ENCODE measurements at places on chromosomes 13 and 19.

DNA sequence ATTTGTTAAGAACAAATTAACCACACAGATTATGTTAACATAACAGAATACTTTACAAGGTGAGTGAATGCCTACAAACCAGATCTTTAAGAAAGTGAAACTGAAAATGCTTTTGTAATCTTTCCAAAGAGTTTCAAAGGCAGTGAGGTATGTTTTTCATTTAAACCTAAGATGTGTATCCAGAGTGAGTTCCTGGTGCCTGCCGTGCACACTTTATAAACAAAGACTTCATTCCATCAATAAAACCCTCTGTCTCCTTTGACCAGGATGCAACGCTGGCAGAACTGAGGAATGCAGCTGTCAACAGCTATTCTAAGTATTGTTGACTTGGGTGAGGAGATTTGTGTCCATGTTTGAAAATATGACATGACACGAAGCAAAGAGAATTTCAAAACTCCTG lies 344.6 kb downstream of the DNAJC15 start:
- no peak for DNase-seq

DNA sequence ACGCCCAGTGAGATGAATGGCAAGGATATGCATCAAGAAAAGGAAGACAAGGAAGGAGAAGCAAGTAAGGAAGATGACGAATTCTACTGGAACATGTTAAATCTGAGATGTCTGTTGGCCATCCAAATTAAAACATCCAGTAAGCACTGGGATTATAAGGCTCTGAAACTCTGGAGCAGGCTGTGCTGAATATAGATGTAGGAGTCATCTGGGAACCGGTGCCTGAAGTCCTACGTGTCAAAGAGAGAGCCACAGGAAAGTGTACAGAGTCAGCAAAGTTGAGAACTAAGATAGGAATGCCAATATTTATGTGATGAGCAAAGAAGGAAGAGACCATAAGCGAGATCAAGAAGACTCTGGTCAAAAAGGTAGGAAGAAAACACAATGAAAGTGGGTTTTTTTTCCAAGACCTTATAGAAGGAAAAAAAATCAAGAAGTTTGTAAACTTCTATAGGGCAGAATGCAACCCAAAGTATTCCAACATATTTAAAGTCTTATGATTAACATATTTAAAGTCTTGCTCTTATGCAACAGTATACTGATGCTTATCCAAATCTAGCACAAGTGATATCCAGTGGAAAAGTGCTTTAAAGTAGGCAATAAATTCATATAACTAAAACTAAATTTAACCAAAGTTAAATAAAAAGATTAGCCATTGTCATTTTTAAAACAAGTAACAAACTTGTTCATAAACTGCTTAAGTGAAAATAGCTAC lies 51.2 kb upstream of the EEF1AKMT1 start:
- no peak for DNase-seq

DNA sequence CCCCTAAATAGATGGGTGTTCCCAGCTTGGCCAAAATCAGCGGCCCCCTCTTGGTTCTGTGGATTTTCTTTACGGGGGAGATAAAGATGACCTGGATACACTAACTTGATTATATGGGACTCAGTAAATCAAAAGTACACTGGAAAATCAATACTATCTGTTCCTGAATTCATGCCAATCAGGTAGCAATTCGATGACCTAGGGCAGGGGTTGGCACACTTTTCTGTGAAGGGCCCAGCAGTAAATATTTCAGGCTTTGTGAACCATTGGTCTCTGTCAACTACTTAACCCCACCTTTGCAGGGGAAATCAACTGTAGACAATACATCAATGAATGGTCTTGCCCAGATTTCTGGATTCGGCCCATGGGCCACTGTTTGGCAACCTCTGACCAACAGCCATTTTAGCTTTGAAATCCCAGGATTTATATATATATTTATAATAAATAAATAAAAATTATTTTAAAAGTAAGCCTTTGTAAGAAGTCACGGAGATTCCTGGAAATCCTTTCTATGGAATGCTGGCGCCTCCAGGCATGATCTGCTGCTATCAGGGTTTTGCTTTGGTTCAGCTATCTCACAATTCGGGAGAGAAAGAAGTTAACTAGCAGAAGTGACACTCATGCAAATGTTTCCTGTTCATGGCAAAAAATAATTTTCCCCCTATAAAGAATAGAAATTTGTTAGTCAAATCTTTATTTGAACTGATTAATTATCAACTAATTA lies 32.8 kb downstream of the SLC15A1 start:
- no peak for DNase-seq

DNA sequence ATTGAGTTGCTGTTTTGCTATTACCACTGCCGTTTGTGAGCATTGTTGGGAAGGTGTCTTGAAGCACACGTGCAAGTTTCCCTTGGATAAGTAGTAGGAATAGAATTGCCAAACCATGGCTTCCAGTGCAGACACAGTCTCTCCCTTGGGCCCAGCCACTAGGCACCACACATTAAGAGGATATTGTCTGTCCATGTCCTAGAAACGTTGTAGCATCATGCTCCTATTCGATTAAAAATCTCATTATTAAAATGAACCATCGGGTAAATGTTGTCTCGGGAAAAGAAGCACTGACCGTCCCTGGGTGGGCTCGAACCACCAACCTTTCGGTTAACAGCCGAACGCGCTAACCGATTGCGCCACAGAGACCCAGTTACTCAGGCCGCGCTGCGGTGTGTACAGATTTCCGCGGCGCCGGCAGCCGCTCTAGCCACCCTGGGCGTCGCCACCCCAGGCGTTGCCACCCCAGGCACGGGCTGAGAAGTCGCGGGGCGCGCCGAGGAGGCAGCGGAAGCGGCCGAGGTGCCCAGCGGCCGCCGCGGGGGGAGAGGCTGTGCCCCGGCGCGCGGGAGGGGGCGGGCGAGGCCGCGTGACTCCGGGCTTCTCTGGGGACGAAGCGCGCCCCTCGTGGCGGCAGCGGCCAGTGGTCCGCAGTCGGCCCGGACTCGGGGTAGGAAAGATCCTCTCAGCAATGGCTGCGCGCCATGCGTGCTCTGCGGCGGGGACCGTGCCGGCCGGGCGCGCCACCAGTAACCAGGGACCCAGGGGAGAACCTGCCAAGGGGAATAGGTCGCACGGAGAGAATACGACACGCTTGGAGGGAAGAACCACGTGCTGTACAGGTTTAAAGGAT lies 56.2 kb downstream of the USPL1 start:
- DNase-seq = peak; percentile 65

GRCh38 chr19:7806876-7807275 lies 23.1 kb upstream of the EVI5L start:
- no peak for DNase-seq

DNA sequence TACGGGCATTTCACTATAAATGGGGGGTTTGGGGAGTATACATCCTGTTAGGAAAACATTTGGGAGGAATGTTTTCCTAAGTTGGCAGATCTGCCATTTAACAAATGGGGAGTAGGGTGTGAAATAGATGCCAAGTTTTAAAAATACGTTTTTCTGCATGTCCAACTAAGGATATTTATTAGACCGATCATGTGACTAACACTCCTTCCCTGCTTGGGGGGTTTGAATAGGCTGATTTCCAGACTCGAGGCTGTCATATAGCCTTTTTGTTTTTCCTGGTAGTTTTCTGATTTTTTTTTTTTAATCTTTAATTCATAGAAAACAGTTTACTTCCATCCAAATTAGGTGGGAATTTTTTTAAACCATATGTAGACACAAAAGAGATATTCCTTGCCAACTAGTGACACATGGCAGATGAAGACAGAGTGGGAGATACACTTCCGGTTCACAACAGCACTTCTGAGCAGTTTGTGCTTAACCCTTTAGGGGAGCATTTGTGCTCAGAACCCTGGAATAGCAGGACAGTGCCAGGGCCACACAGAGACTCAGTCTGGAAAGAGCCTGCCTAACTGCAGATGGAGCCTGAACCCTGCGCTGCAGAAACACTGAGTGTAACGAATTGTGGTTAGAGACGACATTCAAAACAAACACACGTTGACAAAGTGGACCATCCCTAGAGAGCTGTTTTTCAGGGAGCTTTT lies 5.6 kb upstream of the GATAD2A start:
- no peak for DNase-seq

GRCh38 chr13:49082653-49083536 lies 107.2 kb downstream of the FNDC3A start:
- DNase-seq = no peak

DNA sequence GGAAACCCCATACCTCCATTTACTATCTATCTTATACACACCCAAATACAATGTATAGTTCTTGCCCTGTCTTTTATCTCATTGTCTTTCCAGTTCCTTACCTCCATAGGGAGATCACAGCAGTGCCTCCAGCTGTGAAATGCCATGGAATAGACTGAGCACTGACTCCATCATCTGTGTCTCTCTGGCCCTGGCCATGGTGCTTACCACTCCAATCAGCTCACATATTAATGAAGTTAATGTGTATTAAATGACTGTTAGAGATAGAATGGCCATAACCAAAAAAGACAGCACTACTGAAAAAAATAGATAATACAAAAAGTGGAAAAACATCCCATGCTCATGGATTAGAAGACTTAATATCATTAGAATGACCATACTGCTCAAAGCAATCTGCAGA lies 240.4 kb upstream of the SOX21 start:
- no peak for DNase-seq

- no peak for DNase-seq
These were observed 1.3 kb downstream of the IL11 start for GRCh38 chr19:55368701-55369563.

- peak; percentile 43 for DNase-seq
These were observed 146.5 kb downstream of the PCCA start for GRCh38 chr13:100235311-100235901.

- no peak for DNase-seq
These were observed 18.2 kb upstream of the FFAR2 start for GRCh38 chr19:35429698-35430408.

DNA sequence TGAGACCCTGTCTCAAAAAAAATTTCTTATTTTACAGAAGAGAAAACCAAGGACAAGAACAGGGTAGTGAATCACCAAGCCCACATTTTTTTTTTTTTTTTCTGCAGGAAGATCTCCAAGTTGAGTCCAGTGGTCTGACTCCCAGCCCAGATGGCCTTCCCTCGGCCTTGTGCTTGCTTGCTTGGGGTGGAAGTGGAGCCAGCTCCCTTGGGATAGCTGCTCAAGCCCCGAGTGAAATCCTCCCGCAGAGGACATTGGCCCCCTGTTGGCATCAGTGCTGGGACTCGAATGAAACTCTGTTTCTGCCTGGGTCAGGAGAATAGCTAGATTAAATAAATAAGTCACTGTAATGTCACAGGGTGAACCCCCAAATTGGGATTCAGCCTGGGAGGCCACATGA lies 9.4 kb upstream of the NUP62 start:
- DNase-seq = no peak

- DNase-seq = no peak
These were observed 6.3 kb downstream of the ICAM5 start for GRCh38 chr19:10295847-10296591.

- no peak for DNase-seq
These were observed 15.5 kb upstream of the KIR3DL3 start for GRCh38 chr19:54708781-54709180.

- no peak for DNase-seq
These were observed 4.2 kb upstream of the ZIC2 start for GRCh38 chr13:99977334-99977911.

Data from NCI-H1436 (cell line).